ENCODE measurements at places on chromosomes 1 and 21. TPM values are rescaled to one million over a fixed set of nuclear protein-coding genes. Genes with fewer than 3 reads are reported as not detected.

The TNFRSF1B gene
- total RNA-seq, result 11.5 TPM

The GBP6 gene
- total RNA-seq, result not detected

The FCRL1 gene
- not detected for total RNA-seq

The APCS gene
- total RNA-seq, result not detected

The SMIM1 gene
- 2.1 TPM for total RNA-seq

The ACKR1 gene
- 11.0 TPM for total RNA-seq

The MLLT11 gene
- 0.94 TPM for total RNA-seq

The BSND gene
- total RNA-seq, result not detected

The PLA2G2C gene
- not detected for total RNA-seq

The TRNP1 gene
- 113 TPM for total RNA-seq

The NTPCR gene
- total RNA-seq, result 31.1 TPM

The PTBP2 gene
- 6.7 TPM for total RNA-seq

The TEX38 gene
- total RNA-seq, result not detected

The OR2T29 gene
- total RNA-seq, result not detected

The S100A1 gene
- total RNA-seq, result not detected

The SPRR2A gene
- total RNA-seq, result not detected

The CR1L gene
- total RNA-seq, result not detected

The C4BPA gene
- not detected for total RNA-seq

The TMEM59 gene
- 300 TPM for total RNA-seq

The C1orf226 gene
- total RNA-seq, result 1.7 TPM
